ENCODE measurements at places on chromosomes 4 and X. TPM values are rescaled to one million over a fixed set of nuclear protein-coding genes. Genes with fewer than 3 reads are reported as not detected.

DNA sequence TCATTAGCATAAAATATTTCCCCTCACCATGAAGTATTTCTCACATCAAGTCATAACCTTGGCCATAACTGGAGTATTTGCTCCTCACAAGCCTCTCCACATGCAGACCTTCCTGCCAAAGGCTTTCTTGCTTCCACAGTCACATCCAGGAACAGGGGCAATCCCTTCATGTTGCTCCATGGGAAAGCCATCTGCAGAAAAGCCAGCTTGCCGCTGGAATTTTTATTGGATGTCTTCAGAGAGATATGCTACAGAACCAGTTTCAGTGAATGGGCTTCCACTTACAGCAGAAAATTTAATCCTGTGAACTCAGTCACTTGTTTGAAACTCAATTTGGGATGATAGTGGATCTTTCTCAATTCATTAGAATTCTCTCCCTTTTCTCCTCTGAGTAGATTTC is 3.2 kb upstream of the CDKN2AIP start:
- no peak for ATAC-seq

DNA sequence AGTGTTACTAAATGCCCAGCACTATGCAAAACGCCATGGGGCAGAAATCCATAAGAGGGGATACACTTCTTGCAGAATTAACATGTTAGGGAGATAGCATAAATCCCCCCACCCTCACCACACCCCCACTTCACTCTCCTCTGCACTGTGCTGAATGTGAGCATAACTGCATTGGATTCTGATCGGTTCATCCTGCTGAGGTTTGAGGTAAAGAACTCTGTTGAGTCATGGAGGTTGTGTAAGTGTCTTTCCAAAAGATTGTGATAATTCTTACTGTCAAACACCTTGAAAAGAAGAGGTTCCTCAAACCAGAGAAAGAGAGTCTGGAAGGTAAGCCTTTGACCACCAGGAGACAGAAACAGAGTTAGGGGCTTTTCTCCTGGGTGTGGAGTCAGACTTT is 43.6 kb downstream of the RBM47 start:
- ATAC-seq, result no peak

- no peak for ATAC-seq
Measured at GRCh38 chrX:20284992-20285391, 18.3 kb upstream of the RPS6KA3 start.

DNA sequence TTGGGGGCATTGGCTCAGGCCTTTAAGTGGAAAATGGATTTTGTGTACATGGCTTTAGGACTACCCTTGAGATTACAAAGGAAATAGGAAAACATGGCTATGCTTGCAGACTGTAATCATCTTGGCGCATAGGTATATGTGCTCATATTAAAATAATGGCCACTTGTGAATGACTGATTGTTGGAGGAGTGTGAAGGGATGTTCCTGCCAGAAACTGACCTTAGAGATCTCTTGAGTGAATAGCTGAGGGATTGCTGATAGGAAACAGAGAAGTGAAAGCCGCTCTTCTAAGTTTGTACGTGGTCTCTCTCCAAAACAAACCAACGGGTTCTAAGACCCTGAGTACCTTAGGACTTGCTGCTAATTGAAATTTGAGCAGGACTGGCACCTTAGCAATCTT is 186.0 kb downstream of the MGST2 start:
- no peak for ATAC-seq

- no peak for ATAC-seq
Measured at GRCh38 chrX:10859353-10859752, 239.0 kb upstream of the MID1 start.

Gene ZBTB33
- total RNA-seq, result 8.1 TPM

Gene ENPP6
- 1.4 TPM for total RNA-seq
